Activated T-helper 1 cell treated with anti-CD3 and anti-CD28 coated beads, Interleukin-12 subunit alpha, Interleukin-12 subunit beta, Interleukin-2, Interleukin-4 antibody, amounts not matched to agents 30 ng/mL and 10 ng/mL and 1 ng/mL, durations not matched to agents 14 hours and 24 hours and 36 hours (primary cell): ENCODE measurements at places on chromosomes 1 and 21.

DNA sequence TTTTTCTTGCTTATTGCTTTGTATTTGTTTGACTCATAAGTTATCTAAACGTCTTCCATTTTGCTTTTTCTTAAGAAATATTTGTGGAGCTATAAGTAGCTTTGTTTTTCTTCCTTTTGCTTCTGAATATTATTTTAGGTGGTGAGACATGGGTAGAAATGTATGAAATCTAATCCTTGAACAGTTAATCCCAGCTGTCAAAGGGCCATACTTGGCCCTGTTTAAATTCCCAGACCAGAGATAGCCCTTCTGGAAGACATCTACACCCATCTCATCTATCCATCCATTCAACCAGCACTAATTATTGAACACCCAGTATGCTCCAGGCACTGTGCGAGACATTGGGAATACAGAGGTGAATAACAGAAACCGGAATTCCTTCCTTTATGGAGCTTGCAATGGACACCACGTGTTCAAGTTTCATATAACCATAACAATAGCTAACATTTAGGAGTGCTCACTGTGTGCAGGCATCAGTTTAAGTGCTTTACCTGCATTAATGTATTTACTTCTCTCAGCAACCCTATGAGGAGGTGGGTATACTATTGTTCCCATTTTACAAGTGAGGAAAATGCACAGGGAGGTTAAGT lies 8.7 kb downstream of the TACSTD2 start:
- no peak for DNase-seq

DNA sequence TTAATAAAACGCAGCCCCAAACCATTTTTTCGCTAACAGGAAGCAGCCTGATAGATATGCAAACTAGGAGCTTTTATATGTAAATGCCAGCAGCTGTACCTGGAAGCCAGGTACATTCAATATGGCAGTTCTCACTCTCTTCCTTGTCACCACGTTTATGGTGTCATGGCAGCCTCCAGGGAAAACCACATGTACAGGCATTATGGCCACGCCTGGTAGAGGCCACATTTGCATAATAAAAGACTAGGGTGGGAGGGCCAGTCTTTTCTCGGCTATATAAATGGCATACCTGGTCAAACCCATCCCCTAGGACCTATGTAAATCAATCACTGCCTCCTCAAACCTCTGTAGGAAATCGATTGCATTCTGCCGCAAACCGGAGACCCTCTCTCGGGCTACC lies 247.5 kb downstream of the NEGR1 start:
- DNase-seq: no peak

- no peak for DNase-seq
These were observed 4.1 kb downstream of the PTPRU start for GRCh38 chr1:29240400-29240837.

DNA sequence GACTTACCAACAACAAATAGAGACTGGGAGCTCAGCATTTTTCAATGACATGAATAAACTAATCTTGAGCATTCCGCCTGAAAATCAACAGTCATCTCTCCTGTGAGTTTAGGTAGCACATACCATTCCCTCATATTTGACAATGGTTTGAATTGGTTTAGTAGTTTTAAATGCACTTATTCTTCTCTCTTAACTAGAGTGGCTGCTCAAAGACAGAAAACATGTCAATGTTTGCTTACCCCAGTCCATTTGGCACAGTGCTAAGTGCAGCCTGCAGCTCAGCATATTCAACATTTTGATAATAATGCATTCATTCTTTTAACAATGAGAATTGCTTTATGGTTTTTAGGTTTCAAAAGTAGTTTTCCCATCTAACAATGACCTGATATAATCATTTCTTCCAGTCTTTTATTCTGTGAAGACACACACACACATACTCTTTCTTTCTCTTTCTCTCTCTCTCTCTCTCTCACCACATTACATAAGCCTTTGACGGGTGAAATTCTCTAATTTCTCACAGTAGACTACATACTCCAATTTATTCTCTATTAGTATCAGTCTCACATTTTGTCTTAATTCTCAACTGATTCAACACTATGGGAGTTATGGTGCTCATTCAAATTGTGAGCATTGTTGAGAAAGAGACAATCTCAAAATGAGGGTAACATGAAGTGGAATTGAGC lies 432.3 kb downstream of the LRRIQ3 start:
- DNase-seq: no peak

GRCh38 chr21:21247424-21247823 lies 249.2 kb downstream of the NCAM2 start:
- no peak for DNase-seq

DNA sequence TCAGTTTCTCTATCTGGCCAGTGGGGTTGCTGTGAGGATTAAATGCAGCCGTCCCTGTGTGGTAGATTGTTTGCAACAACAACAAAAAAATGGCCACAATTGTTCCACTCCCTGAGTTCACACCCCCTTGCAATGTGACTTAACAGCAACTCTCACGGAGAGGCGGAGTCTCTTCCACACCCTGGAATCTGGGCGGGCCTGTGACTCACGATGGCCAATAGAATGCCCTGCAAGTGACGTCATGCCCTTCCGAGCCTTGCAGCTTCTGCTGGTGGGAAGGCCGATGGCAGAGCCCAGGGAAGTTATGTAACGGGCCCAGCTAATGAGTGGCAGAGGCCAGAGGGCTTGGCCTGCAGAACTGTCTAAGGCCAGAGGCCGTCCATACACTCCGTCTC lies 87.9 kb downstream of the RIPK4 start:
- no peak for DNase-seq

GRCh38 chr1:160216301-160216700 lies 11.1 kb downstream of the PEA15 start:
- no peak for DNase-seq

- DNase-seq: no peak
These were observed 112.7 kb downstream of the USP25 start for GRCh38 chr21:15842565-15842880.
